Globus pallidus (tissue), 1 donor: ENCODE measurements at places on chromosomes 13 and 19.

- DNase-seq = peak; percentile 42
These were observed 666 bp downstream of the BIVM start for GRCh38 chr13:102799426-102800144.

- DNase-seq = no peak
These were observed 31.8 kb upstream of the SPART start for GRCh38 chr13:36377826-36378468.

- no peak for DNase-seq
These were observed 2041.1 kb downstream of the OLFM4 start for GRCh38 chr13:55069746-55070145.

DNA sequence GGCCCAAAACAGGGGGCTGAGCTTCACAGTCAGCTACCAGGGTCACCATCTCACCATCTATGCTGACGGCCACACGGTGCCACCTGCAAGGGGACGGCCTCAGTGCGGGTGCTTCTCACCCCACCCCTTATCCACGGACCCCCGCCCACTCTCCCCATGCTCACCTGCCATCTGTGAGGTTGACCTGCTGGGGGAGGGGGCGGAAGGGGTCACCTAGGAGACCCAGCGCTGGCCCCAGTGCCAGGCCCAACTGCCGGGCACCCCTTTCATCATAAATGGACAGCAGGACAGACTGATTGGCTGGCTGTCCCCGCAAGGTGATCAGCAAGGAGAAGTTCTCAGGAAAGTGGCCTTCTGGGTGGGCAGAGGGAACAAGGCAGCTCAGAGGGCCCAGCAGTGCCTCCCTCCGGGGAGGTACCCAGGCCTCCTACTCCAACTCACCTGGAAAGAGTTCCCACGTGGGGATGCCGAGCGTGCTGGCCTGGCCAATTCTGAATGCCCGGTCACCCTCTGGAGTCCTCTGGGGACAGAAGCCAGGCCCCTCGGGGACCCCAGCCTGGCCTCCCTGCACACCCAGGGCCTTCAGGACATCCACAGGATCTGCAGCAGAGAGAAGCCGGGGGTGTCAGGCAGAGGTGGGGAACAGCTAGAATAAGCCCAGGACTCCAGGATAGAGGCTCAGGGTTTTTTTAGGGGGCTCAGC is 4.5 kb downstream of the COL5A3 start:
- DNase-seq = no peak

DNA sequence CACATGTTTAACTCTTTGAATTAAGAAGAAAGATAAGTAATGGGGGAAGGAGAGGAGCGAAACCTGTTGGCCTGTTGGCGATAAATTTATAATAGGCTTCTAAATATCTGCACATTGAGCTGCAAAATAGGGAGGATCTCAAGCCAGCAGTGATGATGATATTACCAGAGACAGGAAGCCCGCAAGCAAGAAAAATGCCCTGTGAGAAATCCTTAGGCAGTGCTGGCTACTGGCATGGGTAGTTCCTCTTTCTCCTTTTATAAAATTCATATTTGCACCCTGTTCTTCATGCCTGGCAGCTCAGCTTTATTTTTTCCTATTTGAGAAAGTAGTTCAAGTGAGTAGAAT is 858 bp upstream of the USP12 start:
- no peak for DNase-seq

- peak; percentile 30 for DNase-seq
These were observed 30.4 kb upstream of the CYP4F8 start for GRCh38 chr19:15584541-15585115.

- no peak for DNase-seq
These were observed 61.3 kb upstream of the ADGRL1 start for GRCh38 chr19:14267224-14267741.

GRCh38 chr13:33799950-33800592 is 17.9 kb upstream of the RFC3 start:
- no peak for DNase-seq

DNA sequence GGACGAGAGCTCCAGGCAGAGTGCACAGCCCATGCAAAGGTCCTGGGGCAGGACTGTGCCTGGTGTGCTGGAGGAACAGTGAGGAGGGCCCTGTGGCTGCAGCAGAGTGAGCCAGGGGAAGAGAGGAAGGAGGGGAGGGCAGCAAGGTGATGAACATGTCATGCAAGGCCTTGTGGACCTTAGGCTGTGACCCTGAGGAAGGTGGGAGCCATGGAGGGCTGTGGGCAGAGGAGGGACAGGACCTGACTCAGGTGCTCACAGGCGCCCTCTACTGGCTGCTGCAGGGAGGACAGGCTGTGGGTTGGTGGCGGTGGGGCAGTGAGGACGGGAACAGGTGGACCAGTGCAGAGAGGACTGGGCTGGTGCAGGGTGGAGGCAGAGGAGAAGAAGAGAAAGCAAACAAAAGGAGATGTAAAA is 170.3 kb downstream of the PTPRS start:
- no peak for DNase-seq

- DNase-seq = no peak
These were observed 4.0 kb upstream of the ZNF701 start for GRCh38 chr19:52566121-52566520.

DNA sequence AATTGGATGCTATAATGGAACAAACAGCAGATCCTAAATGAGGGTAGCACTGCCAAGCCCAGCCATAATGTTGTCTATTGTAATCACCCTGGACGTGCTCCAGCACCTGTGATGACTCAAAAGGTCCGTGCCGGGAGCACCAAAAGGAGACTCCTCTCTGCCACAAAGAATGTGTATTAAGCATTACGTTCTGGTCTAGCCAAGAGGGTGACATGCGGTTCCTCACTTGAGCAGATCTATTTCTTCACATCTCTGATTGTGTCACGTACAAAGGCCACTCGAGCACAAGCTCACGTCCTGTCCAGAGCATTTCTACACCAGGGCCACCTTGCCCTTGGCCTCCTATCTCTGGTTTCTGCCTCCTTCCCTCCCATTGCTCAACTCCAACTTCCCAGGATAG is 219.9 kb upstream of the IRS2 start:
- no peak for DNase-seq

- no peak for DNase-seq
These were observed 61.5 kb downstream of the COL4A1 start for GRCh38 chr13:110245416-110245899.

DNA sequence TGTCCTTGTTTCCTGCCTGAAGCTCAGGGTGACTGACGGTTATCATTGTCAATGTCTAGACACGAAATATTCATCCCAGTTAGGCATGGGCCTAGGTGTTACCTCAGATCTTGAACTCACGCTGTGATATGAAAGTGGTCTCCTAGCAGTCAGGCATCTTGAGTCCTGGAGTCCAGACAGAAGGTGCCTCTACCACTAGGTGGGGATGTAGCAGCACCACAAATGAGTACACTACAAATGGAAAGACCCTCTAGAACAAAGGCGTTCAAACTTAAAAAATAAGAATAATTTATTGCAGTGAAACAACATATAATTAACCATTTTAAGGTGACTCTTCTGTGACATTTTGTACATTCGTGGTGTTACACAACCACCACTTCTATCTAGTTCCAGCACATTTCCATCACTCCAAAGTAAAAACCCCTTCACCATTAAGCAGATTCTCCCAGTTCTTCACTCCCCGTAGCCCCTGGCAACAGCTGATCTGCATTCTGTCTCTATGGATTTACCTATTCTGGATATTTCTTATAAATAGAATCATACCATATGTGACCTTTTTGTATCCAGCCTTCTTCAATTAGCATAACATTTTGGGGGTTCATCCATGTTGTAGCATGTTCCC is 11.9 kb upstream of the FRY start:
- DNase-seq = peak; percentile 64

- DNase-seq = no peak
These were observed 244.7 kb downstream of the DCT start for GRCh38 chr13:94234738-94235137.

GRCh38 chr13:26976313-26976712 is 195.3 kb downstream of the USP12 start:
- DNase-seq = no peak

DNA sequence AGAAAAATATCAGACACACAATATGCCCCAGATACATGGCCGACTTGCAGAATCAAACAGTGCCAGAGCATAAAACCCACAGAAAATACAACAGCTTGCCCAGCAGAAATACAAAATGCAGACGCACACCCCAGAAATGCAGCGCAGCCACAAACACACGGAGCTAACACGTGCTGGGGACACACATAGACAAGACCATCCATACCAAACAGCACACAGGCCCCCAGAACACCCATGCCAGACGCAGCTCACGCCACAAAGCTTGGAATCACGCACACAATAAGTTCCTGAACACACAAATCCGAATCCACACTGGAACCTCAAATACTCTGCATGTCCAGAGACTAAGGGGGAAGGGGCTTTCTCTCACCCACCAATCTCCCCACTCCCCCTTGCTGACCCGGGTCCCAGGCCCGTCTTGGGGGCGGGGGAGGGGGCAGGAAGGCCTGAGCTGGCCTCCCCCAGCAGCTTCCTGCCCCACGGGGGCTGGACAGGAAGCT is 17.2 kb downstream of the CCDC97 start:
- DNase-seq = no peak

DNA sequence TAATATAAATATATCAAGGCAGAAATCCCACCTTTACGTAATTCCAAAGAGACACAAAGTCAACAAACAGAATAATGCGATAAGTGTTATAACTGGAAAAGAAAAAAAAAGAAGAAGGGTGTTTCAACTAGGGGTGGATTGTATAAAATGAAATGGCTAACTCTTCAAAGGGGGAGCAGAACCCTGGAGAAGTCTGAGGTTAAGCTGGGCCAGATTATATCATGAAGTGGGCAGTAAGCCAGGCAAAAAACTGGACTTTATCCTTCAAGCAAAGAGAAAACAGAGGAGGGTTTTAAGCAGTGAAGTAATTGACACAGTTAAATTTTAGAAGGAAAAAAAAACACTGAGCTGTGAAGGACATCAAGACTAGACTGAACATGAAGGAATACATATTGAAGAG is 41.9 kb downstream of the TBC1D4 start:
- no peak for DNase-seq

DNA sequence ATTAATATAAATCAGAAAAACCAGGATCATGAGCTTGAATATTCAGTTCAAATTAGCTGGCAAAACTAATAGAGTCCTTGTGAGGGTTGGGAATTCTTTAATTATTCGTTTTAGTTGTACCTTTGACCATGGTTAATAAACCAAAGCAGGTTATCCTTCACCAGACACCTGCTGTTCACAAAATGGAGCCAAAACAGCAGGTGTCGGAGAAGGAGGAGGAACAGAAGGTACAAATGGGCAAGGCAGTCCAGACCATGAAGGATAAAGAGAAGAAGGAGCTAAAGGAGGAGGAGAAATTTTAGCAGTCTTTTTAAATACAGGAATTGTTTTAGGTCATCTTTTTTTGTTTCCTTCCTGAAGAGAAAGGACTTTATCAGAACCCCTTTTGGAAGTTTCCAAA is 106.1 kb downstream of the NHLRC3 start:
- no peak for DNase-seq

GRCh38 chr19:50717026-50717723 is 2.4 kb downstream of the SHANK1 start:
- no peak for DNase-seq
